B cell (primary cell): ENCODE measurements at places on chromosomes 5 and 9. TPM values are rescaled to one million over a fixed set of nuclear protein-coding genes. Genes with fewer than 3 reads are reported as not detected.

GPR151 gene
- total RNA-seq, result not detected in 2 replicates

DNA sequence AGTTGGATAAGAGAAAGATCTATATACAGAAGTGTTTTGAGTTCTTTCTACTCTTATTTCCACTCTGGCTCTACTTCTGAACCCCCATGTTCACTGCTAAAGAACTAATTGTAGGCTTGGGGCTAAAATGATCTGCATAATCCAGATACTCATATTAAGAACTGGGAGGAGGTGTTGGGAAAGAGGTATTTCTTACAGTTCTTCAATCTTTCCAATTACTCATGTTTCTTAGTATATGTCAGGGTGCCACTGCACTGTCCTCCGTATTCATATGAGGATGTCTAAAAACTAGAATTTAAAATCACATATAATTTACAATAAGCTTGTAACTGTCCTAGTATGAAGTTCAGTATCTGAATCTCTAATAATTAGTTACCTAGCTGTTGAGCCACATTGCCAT is 12.7 kb downstream of the NIPBL start:
- no peak overlapping the region for H3K4me3 ChIP-seq
- H3K27ac ChIP-seq, result no peak overlapping the region
- no peak for DNase-seq
- H3K4me1 ChIP-seq, result peaks cover 31% of the 10 kb centered on the region
- H3K27me3 ChIP-seq, result no peaks in the 10 kb centered on the region

- no peak for DNase-seq
- no peaks in the 10 kb centered on the region for H3K4me1 ChIP-seq
- peaks cover 54% of the 10 kb centered on the region for H3K36me3 ChIP-seq
- no peaks in the 10 kb centered on the region for H3K27me3 ChIP-seq
- H3K4me3 ChIP-seq, result no peak overlapping the region
These were observed 6.6 kb downstream of the COMMD10 start for GRCh38 chr5:116091416-116091815.

IFNA2 gene
- total RNA-seq, result not detected in 2 replicates

CDO1 gene
- not detected in 2 replicates for total RNA-seq

GRCh38 chr9:7293091-7293490 is 506.5 kb downstream of the DMAC1 start:
- H3K4me1 ChIP-seq, result peaks cover 16% of the 10 kb centered on the region
- H3K4me3 ChIP-seq, result no peak overlapping the region
- no peak overlapping the region for H3K27ac ChIP-seq
